ENCODE measurements at places on chromosomes 2 and 18.

DNA sequence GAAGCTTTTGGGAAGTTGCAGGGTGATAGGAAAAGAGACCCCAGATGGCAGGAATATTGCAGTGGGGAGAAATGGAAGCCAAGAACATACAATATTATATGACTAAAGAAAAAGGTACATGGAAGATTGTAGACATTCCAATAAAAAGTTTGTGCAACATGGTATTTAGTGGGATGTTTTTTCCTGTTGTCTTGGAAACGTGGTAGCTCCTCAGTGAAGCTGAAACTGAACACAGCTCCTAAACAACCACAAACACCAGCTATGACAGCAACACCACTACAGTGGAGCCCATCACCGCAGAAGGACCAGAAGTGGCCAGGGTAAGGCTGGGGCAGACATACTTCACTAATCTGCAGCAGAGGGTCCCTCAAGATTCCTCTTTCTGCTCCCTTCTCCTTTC lies 246.8 kb downstream of the CDH20 start:
- no peak for DNase-seq

GRCh38 chr2:177721818-177722567 lies 329.4 kb downstream of the AGPS start:
- DNase-seq: no peak

DNA sequence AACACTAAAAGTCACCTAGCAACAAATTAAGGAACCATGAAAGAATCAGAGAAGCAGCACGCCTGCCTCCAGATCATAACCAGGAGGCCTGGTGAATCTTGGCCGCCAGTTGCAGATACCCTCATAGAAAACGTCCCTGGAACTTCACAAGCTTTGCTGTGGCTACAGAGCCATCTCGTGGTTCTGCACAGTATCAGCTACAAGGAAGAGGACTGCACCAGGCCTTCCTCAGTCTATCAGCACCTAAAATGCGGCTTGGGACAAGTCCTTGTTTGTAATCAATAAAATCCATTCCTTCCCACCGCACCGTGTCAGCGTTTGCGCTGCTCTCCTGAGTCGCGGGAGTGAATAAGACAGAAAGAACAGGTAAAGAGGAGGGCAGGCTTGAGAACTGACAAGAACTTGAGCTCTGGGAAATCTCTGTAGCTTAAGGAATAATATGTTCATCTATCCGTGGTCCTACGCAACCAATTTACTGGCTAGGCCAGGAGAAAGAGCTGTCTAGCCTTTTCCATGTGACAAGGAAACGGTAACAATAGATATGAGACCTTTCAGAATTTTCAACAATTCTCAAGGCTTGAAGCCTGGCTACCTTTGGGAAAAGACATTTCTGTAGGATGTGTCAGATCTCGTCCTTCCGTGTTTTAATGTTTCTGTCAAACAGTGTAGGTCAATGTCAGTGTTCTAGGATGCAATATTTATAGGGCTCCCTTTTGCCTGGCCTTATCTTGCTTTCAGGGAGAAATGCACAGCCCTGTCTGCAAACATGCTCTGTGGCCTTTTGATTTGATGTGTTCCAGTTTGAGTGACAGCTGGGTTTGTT lies 128.5 kb upstream of the RAB12 start:
- no peak for DNase-seq

DNA sequence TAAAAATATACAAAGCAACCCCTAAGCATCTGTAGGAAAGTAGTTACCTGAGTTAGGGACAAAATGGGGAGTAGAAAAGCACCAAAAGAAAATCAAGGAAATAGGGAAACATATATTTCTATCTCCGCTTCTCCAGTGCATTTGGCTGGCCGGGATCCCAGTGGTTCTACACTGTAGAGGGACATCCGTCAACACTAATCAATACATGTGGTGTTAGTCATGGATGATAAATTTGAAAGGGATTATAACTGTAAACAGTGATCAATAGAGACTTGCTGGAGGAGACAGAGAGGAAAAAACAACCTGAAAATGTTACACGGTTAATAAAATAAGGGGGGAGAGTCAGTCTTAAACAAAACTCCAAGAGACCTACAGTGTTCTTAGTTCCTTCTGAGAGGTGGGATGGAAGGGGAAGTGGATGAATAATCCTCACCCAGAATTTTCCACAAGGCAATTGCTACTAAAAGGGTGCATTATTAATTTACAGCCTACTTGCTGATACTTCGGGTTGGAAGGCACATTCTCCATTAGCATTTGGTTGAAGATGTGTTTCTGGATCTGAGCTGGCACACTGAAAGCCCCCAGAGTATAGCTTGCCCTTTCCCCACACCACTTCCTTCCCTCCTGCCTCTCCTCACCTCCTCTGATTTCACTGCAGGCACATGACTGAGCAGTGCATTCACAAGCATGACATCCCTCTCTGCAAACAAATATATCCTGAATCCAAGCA lies 530.0 kb downstream of the BCL11A start:
- DNase-seq: no peak

DNA sequence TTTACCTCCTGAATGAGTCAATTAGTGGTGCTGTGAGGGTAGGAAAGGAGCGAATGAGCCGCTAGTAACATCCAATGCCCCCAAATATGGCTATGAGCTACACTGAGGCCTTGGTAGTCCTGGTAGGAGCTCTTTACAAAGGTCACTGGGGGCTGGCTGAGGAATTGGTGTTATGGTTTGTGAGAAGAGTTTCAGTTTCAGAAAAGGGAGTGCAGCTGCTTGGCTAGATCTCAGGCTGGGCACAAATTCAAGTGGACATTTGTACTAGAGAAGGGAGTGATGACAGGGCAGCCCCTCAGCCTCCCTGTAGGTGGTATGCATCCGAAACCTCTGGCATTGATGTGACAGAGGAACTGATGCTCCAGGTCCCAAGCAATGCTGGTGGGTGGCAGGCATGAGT lies 13.9 kb upstream of the PAIP2B start:
- no peak for DNase-seq

DNA sequence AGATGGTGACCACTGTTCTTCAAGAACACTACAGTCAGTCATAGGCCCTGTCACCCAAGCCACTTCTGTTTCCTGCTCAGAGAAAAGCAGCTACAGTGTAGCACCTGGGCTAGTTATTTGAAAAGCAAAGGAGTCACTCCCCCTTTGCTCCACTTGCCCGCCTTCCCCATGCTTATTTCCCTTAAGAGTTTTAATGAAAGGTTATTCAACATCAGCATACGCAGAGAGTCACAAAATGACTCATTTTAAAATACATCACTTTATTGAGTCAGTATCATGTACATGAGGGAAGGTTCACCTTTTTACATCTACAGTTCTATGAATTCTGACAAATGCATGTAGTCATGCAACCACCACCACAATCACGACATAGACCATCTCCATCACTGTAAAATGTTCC lies 71.3 kb downstream of the TNFRSF11A start:
- DNase-seq: no peak

DNA sequence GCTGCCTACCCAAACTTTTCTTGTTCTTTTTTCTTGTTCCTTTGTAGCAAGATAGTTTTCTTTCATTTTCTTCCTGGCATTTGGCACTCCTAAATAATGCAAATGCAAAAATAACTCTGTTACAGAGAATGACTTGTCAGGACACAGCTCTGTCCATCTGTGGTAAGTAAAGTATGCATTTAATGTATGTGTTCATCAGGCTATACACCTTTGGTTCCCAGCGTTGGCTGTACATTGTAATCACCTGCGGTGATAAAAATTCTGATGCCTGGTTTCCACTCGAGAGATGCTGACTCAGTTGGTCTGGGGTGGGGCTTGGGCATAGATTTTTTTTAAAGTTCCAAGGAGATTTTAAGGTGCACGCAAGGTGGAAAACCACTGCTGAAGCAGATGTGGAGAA lies at the start of gene SERPINB13:
Gene SERPINB13 (plus strand): TSS at position 378 of the 400 bp plus-strand sequence. CDS start 1,325 bp downstream, outside the sequence.
- no peak for DNase-seq

DNA sequence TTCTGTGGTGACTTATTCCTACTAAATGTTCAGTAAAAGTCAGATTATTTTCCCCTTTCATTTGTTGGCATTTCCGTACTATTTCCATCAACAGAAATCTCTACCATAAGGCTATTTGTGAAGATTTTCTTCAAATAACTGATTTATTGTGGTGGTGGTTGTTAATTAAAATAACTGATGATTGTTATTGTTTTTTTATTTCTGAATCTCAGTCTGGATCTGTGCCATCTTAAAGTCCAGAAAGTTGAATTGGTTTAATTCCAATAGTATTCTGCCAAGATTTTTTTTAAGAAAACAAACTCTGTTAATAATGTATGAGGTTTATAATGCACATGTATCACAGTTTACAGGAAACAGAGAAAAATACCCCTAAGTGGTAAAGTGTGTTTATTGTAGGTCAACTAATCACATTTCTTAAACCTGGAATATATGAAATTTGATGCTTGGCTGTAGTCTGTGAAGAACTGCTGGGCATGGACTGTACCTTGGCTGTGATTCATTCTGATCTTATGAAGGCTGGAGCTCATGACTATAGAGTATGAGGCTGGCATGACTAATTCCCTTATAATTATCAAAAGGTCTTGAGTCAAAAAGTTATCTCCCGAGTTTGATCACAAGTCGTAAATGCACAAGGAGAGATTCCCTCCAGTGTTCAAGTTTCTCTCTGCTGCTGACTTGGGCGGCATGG lies 134.2 kb upstream of the RND3 start:
- no peak for DNase-seq

GRCh38 chr2:128986026-128986715 lies 667.5 kb upstream of the HS6ST1 start:
- DNase-seq: no peak

- DNase-seq: no peak
These were observed 63.8 kb downstream of the PDE11A start for GRCh38 chr2:178008636-178009289.

DNA sequence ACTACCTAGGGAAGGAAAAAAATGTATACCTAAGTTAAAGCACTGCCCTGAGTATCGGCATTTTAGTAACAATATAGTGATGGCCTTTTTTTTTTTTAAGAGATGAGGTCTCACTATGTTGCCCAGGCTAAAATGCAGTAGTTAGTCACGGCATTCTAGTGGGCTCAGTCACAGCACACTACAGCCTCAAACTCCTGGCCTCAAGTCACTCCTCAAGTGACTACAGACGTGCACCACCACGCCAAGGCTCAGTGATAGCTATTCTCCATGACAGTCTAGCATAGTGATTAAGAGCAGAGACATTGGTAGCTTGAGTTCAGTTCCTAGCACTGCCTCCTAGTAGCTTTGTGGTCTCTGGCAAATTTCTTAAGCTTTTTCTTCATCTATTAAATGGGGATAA lies 27.6 kb downstream of the UBXN2A start:
- DNase-seq: no peak

GRCh38 chr2:190126798-190127197 lies 64.3 kb upstream of the MSTN start:
- DNase-seq: no peak

- no peak for DNase-seq
These were observed 66.6 kb upstream of the PELI1 start for GRCh38 chr2:64210816-64211215.

DNA sequence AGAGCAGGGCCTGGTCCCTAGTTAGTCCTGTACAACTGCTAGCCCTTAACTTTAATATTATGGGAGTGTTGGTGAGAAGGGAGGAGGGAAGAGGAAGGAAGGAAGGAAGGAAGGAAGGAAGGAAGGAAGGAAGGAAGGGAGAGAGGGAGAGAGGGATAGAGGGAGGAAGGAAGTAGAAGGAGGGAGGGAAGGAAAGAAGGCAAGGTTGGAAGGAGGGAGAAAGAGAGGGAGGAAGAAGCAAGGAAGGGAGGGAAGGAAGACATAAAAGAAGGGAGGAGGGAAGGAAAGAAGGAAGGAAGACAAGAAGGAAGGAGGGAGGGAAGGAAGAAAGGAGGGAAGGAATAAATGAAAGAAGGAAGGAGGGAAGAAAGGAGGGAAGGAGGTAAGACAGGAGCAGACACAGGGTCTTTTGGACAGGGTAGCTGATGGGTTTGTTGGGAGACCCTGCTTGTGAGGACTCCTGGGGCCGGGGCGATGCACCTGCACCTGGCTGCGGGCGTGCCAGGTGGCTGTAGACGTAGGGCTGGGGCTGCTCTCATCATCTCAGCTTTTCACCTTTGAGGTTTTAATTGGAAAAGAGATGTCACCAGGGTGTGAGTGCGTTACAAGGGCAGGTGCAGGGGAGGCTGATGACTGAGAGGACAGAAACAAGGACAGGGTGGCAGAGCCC lies 5.9 kb upstream of the POMC start:
- DNase-seq: no peak

GRCh38 chr2:68516051-68516955 lies 48.9 kb downstream of the APLF start:
- no peak for DNase-seq

GRCh38 chr2:216737676-216738075 lies 42.3 kb upstream of the IGFBP5 start:
- no peak for DNase-seq

- DNase-seq: no peak
These were observed 206.0 kb downstream of the NCK2 start for GRCh38 chr2:105950521-105951383.

DNA sequence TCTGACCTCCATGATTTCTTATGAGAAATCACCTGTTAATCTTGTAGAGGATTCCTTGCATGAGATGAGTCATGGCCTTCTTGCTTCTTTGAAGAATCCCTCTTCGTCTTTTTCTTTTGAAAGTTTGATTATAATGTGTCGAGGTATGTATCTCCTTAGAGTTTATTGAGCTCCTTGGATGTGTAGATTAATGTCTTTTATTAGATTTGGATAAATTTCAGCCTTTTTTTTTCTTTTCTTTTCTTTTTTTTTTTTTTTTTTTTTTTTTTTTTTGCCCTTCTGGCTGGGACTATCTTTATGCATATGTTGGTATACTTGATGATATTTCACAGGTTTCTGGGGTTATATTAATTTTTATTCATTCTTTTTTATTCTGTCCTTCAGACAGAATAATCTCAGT lies 72.3 kb upstream of the ITGA4 start:
- no peak for DNase-seq

DNA sequence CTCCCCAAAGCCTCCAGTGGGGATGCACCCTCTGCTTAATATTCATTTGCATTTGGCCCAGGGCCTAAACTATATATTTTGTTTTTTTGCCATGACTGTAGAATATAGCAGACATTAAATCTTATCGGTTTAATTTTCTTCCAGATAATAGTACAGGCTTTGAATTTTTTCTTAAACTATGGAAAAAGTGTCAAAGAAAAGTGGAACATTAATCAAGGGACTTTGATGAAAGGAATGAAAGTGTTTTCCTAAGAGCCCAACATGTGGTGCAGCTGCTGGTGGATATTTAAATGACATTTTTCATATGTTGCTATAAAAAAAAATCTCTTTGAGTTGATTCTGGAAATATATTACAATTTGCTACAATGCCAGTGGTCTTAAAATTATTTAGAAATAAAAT lies 346.8 kb downstream of the CYP26B1 start:
- DNase-seq: no peak
